ENCODE measurements at places on chromosomes 3 and 15.
A peak's percentile ranks its signal among the peaks of the same experiment; 100 is the strongest.

DNA sequence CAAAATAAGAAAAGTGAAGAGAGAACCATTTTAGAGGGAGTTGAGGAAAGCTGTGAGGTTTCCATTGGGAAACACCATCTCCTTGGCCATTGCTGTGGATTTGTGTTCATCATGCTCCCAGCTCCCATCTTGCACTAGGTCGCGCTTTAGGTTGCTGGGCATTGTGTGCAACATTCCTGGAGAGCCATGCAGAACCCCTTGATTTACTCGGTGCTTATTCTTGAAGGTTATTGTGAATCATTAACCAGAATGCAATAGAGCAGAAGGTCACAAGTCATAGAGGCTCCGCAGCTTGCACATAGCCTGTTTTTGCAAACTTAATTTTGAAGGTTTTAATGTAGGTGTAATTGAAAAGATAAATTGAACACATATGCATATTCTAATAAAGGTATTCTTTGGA lies 239.2 kb upstream of the IL12A start:
- H3K36me3 ChIP-seq = no peaks in the 10 kb centered on the region
- no peak overlapping the region for H3K27ac ChIP-seq
- H3K4me3 ChIP-seq = no peak overlapping the region
- H3K4me1 ChIP-seq = no peaks in the 10 kb centered on the region
- H3K27me3 ChIP-seq = no peaks in the 10 kb centered on the region

DNA sequence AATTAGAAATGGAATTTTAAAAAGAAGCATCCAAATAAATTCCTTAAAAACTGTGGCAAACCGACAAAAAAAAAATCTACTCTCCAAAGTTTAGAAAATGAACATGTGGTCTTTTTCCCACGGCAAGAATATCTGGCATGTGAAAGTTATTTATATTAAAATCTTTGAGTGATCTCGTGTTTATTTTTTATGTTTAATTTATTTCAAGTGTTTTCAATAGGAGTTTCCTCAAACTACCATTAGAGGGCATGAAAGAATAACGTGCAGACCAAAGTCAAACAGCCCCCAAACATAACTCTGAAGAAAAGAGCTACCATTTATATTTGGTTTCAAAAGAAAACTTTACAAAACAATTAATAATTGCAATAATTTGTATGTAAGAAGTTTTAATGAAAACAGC lies 286.4 kb downstream of the ZIC4 start:
- DNase-seq = no peak
- H3K27me3 ChIP-seq = no peaks in the 10 kb centered on the region
- H3K27ac ChIP-seq = no peak overlapping the region

DNA sequence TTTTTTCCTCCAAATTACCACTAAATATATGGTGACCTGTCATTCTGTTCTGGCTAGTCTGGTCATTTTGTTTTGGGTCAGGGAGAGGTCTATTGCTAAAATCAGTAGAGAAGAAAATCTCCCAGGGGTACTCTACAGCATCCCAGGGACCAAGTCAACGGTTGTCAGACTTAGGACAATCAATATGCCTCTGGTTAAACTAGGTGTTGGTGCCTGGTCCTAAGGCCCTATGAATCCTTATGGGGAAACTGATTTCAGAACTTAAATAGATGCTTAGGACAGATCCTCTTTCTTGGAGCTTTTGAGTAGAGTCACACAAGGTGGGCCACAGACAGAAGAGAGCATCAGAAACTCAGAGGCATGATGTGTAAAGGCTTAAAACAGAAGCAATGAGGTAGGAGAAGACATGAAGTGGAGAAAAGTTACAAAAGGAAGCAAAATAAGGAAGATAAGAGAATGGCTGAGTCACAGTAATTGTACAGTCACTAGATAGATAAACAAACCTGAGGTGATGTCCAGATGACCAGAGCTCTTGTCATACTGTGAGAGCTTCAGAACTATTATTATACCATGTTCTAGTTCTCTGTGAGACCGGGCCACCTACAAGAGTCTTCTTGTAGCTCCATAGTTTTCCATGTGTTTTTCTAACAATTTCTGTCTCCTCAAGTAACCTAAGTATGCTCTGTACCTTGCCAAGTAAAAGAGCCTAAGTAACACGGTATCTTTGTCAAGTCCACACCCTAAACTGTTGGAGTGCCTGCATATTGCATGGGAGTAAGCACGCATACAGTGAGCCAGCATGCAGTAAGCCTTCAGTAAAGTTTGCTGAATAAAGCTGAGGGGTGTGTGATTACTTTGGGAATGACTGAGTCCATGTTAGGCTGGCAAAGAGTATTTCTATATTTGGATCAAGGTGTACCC lies 44.6 kb upstream of the LEKR1 start:
- no peaks in the 10 kb centered on the region for H3K36me3 ChIP-seq
- H3K4me1 ChIP-seq = peaks cover 9% of the 10 kb centered on the region
- H3K27ac ChIP-seq = no peak overlapping the region
- H3K4me3 ChIP-seq = no peak overlapping the region

- no peaks in the 10 kb centered on the region for H3K36me3 ChIP-seq
- H3K4me1 ChIP-seq = no peaks in the 10 kb centered on the region
- H3K27ac ChIP-seq = no peak overlapping the region
- no peak for DNase-seq
- H3K4me3 ChIP-seq = no peak overlapping the region
These were observed 48.3 kb downstream of the SERPINI1 start for GRCh38 chr3:167783781-167784180.

GRCh38 chr15:51970132-51970817 lies 1.3 kb downstream of the LEO1 start:
- H3K4me3 ChIP-seq = peak overlapping the region; percentile 94
- H3K36me3 ChIP-seq = peaks cover 26% of the 10 kb centered on the region
- no peak for DNase-seq
- H3K27ac ChIP-seq = peak overlapping the region; percentile 51
- H3K4me1 ChIP-seq = peaks cover 20% of the 10 kb centered on the region

DNA sequence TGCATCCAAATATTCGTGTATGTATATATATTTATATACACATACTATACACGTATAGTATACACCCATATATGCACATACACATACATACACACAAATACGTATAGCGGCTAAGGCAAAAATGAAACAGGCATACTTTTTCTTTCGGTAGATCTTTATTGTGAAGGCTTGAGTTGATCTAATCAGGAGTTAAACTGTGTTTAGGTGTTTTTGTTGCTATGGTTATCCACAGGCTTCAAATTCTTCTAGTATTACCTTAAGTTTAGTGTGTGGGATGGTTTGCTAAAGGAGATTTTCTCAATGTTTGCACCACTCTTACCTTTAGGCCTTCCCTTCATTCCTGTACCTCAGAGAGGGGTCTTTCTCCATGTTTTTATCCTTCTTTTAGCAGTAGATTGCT lies 28.2 kb downstream of the ZNF662 start:
- no peak overlapping the region for H3K27ac ChIP-seq
- peaks cover 5% of the 10 kb centered on the region for H3K27me3 ChIP-seq

DNA sequence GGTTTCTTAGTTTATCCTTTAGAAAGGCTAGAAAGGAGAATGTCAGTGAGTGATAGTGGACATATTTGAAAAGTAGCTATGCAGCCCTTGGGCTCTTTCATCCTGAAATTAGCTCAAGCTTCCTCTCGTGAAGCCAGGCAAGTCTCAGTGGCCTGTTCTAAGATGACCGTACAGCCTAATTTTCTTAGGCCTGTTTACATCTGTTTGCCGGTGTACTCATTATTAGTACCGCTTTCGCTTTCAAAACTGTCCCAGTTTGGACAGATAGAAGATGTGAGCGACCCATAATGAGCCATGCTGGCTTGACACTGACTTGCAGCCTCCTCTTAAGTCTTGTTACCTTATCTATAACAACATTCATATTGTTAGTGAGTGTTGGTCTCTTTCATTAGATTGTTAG lies 5.7 kb upstream of the ARL14 start:
- H3K4me1 ChIP-seq = peaks cover 8% of the 10 kb centered on the region
- H3K4me3 ChIP-seq = no peak overlapping the region
- H3K27me3 ChIP-seq = no peaks in the 10 kb centered on the region
- H3K27ac ChIP-seq = no peak overlapping the region

GRCh38 chr15:96699871-96700401 lies 369.4 kb downstream of the NR2F2 start:
- no peak overlapping the region for H3K27ac ChIP-seq
- H3K4me3 ChIP-seq = no peak overlapping the region
- peaks cover 51% of the 10 kb centered on the region for H3K4me1 ChIP-seq
- H3K27me3 ChIP-seq = peaks cover 5% of the 10 kb centered on the region

DNA sequence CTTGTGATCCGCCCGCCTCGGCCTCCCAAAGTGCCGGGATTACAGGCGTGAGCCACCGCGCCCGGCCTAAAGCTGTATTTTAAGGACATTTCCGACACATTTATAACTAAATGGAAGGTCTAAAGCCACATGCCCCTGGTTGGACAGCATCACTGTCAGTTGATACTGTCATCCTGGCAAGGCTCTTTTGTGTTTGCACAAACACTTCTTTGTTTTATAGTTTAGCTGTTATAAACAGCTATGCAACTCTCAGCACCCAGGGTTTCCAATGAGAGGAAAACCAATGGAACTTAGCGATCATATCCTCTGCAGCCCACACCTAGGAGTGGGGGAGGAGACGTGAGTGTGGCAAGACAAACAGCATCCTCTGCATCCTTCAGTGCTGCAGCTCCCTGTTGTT lies 19.7 kb downstream of the NIPA1 start:
- no peaks in the 10 kb centered on the region for H3K4me1 ChIP-seq
- H3K4me3 ChIP-seq = no peak overlapping the region

GRCh38 chr3:29591579-29591978 lies 310.7 kb downstream of the RBMS3 start:
- H3K4me1 ChIP-seq = peaks cover 3% of the 10 kb centered on the region
- H3K27me3 ChIP-seq = no peaks in the 10 kb centered on the region
- peaks cover 6% of the 10 kb centered on the region for H3K36me3 ChIP-seq
- H3K4me3 ChIP-seq = no peak overlapping the region

GRCh38 chr15:58095415-58095814 lies 29.9 kb upstream of the ALDH1A2 start:
- no peaks in the 10 kb centered on the region for H3K27me3 ChIP-seq
- H3K27ac ChIP-seq = no peak overlapping the region
- H3K4me1 ChIP-seq = no peaks in the 10 kb centered on the region
- no peak overlapping the region for H3K4me3 ChIP-seq

DNA sequence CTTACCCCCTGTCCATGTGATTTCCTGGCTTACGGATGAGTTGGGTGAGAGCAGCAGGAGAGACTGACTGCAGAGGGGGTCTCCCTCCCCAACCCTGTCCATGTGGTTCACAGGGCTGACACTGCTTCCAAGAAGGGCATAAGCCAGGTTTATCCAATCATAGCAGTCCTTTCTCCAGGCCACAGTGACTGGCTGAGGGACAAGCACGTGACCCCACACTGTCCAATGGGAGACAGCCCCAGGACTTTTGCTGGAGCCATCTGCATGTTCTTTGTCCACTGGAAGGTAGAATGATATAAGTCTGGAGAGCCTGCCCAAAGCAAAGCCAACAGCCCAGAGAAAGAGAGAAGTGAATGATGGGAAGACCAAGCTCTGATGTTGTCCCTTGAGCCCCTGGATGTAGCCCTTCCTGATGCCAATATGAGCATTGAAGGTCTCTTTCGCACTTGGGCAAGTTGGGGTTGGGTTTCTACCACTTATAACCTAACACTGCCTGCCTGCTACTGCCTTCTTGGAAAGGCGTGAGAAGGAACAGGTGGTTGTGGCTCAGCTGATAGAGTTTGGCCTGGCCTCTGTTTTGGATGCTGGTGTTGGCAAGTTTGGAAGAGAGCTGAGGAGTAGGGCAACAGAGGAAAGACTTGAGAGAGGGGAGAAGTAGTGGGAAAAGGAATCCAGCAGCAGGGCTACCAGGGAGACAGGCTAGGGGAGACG lies 41.3 kb upstream of the GRIP2 start:
- no peaks in the 10 kb centered on the region for H3K27me3 ChIP-seq
- no peak overlapping the region for H3K4me3 ChIP-seq
- H3K4me1 ChIP-seq = no peaks in the 10 kb centered on the region
- H3K27ac ChIP-seq = no peak overlapping the region
- no peak for DNase-seq

DNA sequence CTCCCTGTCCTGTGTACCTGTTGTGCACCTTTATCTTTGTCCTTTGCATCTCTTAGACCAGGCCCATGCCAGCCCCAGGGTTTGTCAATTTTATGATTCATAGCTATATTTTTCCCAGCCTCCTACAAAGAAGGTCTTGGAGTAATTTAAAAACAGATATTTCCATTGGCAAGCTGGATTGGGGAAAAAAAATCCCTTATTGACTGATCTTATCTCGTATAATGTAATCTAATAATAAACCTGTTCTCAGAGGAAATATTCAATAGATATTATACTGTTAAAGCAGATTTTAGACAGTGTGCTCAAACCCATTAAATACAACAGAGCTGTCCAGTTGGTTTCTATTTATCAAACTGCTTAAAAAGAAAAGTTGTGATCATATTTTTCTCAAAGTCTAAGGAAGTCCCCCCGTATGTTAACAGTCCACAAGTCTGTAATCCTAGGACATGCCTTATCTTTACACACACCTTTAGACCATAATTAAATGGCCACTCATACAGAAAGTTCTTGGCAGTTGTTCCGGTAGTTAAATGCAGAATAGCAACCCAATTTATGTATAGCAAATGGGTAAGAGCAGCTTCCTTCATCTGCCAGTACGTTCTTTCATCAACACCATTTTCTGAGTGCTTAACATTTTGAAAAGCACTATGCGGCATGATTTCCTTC lies 700.9 kb upstream of the NR2F2 start:
- no peak for DNase-seq
- no peak overlapping the region for H3K4me3 ChIP-seq
- no peaks in the 10 kb centered on the region for H3K27me3 ChIP-seq
- no peak overlapping the region for H3K27ac ChIP-seq
- peaks cover 40% of the 10 kb centered on the region for H3K4me1 ChIP-seq

- no peak overlapping the region for H3K4me3 ChIP-seq
- H3K4me1 ChIP-seq = peaks cover 4% of the 10 kb centered on the region
These were observed 59.5 kb upstream of the TMEM115 start for GRCh38 chr3:50418850-50419249.

All from neural crest cell (in vitro differentiated cells).